ENCODE measurements at places on chromosomes 1 and 21. TPM values are rescaled to one million over a fixed set of nuclear protein-coding genes. Genes with fewer than 3 reads are reported as not detected.

Gene TXLNA
- 70.5 TPM for total RNA-seq

Gene FCRL1
- not detected for total RNA-seq

Gene BARHL2
- not detected for total RNA-seq

Gene C8B
- not detected for total RNA-seq

Gene ASPM
- total RNA-seq: not detected

Gene SPATA1
- 0.42 TPM for total RNA-seq

Gene CD84
- total RNA-seq: 3.7 TPM
